Activated T-cell treated with anti-CD3 and anti-CD28 coated beads for 1 hour (primary cell): ENCODE measurements at places on chromosomes 2 and 18.

DNA sequence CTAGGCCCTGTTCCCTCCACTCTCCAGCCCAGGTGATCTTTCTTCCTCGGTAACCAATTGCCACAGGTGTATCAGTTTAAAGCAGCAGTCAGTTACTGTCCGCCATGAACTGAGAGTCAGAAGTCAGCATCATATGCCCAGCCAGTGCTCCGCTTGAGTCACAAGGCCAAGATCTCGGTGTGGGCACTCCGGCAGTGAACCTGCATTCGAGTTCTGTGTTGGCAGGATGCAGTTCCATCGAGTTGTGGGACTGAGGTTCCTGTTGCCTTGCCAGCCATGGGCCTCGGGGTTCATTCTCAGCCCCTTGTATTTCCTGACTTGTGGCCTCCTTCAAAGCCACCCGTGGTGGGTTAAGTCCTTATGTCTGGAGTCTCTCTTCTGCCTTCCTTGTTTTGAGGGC is 3.1 kb upstream of the TMEM185B start:
- no peak for DNase-seq

GRCh38 chr2:58572731-58573130 is 331.6 kb upstream of the FANCL start:
- no peak for DNase-seq

DNA sequence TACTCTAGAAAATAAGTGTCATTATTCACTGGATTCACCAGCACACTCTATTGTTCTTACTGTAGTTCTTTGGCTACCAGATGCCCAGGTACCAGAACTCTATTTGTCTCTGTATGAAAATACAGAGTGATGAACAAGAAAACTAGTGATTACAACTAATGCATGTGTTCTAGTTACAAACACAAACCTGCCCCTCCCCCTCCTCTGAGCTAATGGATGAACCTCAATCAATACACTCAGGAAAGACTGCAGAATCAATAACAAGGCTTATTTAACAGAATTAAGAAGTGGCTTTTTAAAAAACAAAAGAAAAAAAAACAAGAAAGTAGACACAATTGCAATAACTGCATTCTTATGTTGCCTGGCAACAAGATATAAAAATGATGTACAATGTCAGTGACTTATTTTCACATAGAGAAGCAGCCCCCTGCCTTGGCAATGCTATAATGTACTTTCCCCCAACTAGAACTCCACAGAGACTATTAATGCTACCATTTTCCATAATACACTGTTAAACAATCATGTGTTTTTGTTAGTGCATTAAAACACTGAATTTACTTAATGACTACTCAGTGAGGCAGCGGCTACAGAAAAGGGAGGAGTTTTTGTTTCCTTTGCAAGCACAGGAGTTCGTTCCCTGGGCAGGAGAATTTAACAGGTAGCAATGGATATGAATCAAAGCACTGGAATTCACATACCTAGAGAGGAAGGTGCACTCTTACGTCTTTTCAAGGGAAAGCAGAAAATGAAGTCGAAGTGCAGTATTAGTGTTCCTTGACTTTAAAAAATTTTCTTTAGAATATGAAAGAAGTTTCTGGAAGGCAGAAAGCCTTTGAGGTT is 318.8 kb upstream of the REV1 start:
- no peak for DNase-seq

DNA sequence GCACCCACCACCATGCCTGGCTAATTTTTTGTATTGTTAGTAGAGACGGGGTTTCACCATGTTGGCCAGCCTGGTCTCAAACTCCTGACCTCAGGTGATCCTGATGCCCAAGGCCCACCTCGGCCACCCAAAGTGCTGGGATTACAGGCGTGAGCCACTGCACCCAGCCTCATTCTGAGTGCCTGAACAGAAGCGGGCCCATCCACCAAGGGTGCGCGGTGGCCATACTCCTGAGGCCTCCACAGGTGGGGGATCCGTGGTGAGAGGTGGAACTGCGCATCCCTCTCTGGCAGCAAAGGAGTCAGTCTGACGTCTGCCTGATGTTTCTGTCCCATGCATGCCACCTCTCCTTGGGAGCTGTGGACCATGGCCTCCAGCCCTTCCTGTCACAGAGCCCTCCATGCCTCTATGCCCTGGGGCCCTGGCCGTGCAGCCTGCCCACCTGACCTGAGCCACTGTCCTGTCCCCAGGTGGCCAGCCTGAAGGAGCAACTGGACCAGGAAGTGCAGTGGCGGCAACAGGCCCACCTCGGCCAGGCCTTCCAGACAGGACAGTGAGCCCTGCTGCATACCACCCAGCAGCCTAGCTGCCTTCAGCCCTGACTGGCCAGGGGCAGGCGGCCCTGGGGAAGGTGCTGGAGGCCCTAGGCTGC is 7.6 kb upstream of the SNED1 start:
- DNase-seq, result no peak

DNA sequence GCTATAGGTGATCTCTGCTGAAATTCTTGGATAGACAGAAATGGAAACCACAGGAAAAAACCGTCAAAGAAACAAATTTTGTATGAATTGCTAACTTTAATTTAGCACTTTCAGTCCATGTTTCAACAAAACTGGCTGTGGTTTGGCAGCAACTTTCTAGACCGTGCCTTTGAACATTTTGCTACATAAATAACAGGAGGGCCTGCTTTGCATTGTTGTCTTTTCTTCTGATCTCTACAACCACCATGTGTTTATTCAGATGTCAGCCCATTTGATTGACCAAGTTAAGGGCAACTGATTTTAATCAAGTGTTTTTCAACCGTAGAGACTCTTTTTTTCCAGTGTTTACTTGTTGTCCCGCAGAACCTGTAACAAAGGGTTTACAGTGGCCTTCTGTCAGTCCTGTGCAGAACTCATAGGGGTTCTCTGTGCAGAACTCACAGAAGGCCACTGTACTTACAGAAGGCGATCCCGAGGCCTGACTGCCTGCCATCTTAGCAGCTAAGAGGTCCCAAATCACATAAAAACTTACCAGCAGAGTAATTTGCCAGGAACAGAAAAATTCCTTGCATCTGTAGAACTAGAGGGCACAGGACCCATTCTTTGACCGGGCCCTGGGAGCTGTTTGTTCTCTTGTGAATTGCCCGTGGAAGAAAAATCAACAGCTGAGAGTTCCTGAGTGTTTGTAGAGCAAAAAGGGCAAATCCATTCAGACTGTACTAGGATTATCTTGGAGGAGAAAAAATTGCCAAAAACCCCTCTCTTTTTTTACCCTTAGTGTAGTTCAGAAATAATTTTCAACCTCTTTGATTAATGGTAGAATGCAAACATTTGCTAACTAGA is 120.6 kb downstream of the PRKRA start:
- DNase-seq, result no peak

DNA sequence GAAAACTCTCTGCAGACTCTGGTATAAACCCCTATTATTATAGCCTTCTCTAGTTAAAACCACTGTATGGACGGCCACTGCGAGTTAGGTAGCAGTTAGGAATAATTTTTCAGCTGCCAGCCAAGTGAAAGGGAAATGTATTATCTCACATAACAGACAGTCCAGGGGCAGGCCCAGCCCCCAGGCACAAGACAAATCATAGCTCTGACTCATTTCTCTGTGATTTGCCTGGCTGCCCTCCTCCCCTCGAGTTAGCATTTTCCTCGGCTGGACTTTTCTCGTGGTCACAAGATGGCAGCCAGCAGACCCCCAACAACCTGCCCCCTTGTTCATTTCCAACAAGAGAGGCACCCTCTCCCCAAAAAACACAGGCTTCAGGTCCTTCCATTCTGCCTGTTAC is 10.5 kb downstream of the VIT start:
- DNase-seq, result no peak

DNA sequence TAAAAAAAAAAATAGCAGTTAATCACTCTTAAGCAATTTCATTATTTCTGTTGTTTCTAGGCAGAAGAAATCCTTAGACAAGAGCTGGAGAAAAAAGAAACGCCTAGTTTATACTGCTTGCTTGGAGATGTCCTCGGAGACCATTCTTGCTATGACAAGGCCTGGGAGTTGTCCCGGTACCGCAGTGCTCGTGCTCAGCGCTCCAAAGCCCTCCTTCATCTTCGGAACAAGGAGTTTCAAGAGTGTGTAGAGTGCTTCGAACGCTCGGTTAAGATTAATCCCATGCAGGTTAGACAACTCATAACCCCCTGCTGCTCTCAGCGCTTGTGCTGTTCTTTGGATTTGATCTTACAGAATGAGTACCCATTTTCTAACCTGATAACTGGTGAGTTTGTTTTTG is 130.4 kb downstream of the TTC27 start:
- no peak for DNase-seq

- peak; percentile 14 for DNase-seq
These were observed 81.5 kb downstream of the DPP4 start for GRCh38 chr2:161992531-161992930.

DNA sequence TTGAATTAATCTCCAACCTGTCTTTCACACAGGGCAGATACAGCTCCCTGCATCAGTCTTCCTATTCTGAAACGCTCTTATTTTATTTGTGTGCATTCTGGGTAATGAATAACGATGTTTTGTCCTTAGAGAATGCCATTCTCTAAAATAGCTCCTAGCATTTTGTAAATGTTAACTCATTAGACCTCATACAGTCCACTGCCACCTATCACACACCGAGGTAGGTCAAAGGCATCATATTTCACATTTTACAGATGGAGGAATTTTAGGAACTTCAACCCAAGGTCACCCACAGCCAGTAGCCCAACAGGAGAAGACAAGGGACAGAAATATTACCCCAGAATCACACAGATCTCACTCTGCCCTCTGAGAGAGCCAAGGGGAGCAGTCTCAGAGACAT is 455.4 kb upstream of the GYPC start:
- DNase-seq, result no peak

GRCh38 chr2:24969784-24970183 is 2.0 kb downstream of the DNAJC27 start:
- DNase-seq, result no peak

DNA sequence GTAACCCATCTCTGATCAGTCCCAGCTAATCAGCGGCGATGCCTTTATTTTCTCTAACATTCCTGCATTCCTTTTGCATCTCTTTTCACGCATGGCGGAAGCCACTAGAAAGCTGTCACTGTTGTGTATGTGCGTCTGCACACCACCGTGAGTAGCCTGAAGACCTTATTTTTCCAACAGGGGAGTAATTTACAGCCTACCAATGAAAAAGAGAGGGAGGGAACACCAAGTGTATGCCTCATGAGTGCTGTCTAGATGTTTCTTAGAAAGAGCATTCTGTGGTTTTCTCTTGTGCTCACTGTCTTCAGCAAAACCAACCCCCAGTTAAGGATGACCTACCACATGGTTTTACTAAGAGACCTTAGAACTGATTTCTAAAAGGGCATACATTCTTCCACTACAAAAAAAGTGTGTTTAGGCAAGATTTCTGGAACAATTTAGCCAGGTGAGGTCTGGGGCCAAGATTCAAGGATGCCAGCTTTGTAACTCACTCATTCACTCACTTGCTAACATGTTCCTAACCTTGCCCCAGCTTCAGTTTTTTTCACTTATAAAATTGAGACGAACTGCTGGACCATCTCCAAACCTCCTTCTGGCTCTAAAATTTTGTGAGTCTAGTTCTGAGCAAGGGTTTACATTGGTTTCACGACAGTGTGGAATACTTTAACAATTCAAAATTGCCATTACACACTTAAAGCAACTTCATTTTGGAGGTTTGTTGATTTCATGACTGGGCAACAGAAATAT is 51.4 kb downstream of the BCL2 start:
- no peak for DNase-seq

DNA sequence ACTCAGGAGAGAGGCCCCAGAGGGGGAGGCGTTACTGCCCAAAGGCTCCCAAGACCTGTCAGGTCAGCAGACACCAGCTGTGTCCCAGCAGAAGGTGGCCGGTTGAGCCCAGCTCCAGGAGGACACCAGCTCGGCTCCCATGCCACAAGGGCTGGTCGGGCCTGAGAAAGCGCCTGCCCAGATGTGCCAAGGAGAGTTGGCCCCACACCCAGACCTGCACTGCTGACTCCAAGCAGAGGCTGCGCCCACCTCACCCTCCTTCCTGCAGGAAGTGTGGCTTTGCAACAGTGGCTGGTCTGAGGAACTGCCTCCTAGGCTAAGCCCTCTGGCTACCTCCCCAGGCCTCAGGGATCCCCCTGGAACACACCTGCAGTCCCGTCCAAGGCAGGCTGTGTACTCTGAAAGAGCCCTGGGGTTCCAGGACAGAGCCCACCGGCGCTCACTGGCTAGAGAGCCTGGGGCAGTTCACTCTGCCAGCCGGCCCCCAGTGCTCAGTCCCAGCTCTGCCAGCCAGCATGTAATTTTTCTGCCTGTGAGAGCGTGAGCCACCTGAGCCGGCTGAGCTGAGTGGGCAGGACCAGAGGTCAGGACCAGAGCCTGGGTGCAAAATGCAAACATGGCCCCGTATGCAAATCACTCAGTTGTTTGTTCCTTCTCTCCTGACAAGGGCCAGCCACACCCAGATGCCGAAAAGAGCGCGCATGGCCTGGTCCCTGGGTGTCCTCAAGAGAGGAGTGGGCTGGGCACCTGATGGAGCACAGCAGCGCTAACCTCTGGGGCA is 36.9 kb upstream of the PTMA start:
- no peak for DNase-seq

DNA sequence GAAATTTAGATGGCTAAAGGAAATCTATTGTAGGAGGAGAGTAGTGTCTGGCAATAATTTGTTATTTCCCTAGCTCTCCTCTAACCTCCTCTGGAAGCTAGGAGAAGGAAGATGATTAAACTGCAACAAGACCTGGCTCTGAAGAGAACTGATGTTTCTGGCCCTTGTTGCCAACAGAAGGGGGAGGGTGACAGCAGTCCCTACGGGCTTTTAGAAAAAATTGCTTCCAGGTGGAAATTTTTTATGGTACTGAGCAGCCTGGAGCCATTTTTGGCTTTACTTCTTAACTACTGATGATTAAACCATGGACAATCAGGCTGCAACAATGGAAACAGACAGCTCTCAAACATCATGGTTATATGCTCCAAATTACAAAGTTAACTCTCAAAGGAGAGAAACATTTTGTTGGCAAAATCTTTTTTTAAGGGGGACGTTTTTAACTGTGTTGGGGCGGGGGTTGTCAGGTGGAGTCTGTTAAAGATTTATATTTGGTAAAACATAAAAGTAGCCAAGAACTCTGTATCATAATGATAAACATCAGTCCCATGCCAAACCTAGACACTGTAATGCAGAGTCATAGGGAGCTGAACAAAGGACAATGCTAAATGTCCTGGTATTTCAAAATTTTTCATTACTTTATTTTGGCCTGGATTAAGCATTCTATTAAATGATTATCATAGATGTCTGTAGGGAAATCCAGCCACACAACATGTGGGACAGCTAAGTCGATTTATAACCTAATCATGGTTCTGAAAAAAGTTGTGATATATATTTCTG is 70.0 kb downstream of the EXOC6B start:
- no peak for DNase-seq

DNA sequence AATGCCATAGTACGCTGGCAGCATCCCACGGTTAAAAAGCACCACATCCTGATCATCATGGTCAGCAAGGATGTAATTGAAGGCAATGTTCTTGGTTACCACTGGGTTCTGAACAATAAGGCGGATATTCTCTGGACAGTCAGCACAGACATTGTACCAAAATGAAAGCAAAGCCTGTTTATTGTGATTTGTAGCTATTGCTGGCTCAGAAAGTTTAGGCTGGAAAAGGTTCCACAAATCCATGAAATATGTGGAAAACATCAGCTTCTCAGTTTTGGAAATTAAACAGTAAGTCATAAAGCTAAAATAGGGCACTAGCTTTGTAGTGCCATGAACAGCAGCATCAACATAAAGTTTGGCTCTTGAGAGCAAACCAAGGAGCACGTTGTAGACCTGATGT is 52.2 kb downstream of the C2orf74 start:
- DNase-seq, result no peak
